ENCODE measurements at places on chromosomes 2 and 18.
A peak's percentile ranks its signal among the peaks of the same experiment; 100 is the strongest.

GRCh38 chr2:184597571-184597991, 748 bp upstream of the ZNF804A start:
- no peak for DNase-seq

GRCh38 chr2:50753234-50753633, 278.7 kb downstream of the NRXN1 start:
- DNase-seq = no peak

GRCh38 chr2:207869784-207870778, 100.4 kb upstream of the FZD5 start:
- no peak for DNase-seq

- peak; percentile 18 for DNase-seq
These were observed 55.4 kb upstream of the CD28 start for GRCh38 chr2:203650860-203651613.

- no peak for DNase-seq
These were observed 231.5 kb downstream of the NAPG start for GRCh38 chr18:10757349-10757748.

DNA sequence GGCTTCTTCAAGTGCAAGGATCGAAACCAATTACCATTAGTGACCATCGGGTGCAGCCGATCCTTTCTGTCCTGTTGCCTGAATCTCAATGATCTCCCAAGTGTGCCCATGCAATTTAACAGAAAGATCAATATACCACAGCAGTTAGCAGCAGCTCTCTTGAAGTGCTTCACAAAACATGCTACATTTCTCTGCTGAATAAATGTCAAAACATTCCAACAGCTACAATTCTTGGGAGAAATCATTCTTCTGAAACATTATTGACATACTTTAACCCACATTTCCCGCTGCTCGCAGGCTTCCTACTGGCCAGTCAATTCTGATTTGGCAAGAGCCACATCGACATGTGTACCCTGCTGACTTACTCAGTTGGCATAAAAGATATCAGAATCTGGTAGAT, 907.7 kb downstream of the TMEM182 start:
- no peak for DNase-seq

GRCh38 chr2:9658972-9659371, 28.2 kb upstream of the YWHAQ start:
- DNase-seq = no peak

GRCh38 chr18:58302811-58303210, 258.8 kb downstream of the NEDD4L start:
- DNase-seq = no peak

GRCh38 chr2:214737188-214737587, 72.3 kb downstream of the BARD1 start:
- no peak for DNase-seq

DNA sequence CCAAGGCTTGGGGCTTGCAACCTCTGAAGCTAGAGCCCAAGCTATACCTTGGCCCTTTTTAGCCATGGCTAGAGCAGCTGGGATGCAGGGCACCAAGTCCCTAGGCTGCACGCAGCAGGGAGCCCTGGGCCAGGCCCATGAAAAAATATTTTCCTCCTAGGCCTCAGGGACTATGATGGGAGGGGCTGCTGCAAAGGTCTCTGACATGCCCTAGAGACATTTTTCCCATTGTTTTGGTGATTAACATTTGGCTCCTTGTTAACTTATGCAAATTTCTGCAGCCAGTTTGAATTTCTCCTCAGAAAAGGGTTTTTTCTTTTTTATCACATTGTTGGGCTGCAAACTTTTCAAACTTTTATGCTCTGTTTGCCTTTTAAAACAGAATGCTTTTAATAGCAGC, 56.9 kb upstream of the LHCGR start:
- no peak for DNase-seq

GRCh38 chr2:23993736-23994269, 16.1 kb upstream of the MFSD2B start:
- no peak for DNase-seq

DNA sequence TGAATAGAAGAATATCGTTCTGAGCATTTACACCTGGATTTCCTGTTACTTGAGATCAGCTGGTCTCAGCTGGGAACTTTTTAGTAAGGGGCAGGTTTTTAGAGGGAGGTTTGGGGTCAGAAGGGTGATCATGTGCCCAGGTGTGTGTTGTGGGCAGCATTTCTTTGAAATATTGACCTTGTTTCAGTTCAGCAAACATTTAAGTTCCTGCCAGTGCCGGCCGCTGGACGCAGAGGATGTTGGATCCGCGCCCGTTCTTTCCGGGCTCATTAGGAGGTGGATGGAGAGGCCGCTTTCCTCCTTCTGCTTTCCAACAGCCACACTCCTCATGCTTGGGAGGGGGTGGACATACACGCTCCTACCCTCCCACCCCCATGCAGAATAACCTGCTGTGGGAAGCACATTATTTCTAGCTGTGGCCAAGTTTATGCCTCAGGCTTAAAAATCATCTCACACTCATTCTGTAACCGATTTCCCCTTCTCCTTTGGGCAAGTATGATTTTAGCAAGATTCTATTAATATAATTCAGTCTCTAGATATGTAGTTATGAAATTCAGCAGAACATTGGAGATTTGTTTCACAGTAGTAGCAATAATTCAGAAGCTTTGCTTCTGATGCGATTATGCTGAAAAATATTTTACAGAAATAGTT, 131.4 kb downstream of the ZNF236 start:
- DNase-seq = no peak

DNA sequence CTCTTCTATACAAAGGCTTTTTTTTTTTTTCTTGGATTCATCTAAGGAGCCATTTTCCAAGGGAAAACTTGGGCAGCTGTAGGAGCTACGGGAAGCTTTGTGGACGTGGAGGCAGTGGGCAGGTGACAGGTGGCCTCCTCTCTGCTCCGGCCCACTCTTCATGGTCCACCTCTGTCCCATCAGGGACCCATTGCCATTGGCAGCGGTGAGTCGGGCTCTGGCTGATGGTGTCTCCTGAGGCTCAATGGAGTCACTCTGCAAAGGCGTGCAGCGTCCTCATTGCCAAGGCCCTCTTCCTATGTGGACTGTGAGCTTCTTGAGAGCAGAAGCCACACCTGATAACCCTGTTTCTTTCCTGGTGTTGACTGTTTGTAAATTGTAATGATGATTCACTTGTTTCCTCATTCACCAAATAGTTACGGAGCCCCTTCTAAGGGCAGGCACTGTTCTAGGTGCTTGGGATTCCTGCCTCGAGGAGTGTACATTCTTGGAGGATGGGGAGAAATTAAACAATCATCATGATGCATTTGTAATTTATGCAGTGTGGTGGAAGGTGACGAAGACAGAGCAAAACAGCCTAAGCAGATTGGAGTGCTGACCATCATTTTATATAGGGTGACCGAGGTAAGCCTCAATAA, 240.3 kb upstream of the HS6ST1 start:
- no peak for DNase-seq

DNA sequence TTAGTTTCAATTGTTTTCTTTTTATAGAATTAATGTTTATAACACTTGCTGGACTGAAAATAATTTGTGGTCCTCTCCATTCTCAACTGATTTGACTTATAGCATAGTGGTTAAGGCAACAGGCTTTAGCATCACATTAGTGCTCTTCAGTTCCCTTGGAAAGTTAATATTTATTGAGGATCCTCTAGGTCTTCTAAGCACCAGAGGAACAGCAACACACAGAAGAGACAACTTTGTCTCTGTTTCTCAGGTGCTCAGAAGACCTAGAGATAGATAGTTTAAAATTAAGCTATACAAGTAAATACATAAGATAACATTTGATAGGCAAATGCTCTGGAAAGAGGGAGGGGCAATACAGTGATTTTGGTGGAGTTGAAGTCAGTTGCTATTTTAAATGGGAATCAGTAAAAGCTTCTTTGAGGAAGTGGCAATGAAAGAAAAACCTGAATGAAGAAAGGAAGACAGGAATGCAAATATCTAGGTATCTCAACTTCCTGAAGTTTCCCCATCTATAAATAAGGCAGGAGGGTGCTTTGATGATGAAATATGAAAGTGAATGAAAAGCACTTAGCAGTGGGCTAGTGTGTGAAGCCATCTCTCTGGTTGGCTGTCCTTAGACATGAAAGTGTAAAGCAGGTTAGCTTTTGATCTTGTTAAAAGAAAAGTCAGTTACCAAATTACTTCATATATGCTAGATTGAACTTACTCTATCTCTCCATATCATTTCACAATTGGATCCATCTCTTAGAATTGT, 7.9 kb downstream of the NEUROD1 start:
- no peak for DNase-seq

DNA sequence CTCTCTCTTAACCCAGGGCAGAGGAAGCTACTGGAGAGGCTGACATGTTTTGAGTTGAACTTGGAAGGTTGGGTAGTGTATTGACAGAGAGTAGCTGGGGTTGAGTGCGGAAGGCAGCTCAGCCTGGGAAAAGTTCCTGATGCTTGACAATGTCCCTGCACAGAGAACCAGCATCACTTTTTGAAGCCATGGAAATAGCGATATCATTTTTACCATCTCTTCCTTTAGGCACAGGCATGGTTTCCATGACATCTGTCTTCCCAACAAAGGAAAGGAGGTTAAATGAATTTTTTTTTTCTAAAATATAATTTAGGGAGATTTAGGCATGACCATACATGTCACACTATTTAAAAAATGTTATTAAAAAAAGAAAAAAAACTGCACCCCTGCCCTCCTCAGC, 78.3 kb upstream of the KCNE4 start:
- DNase-seq = no peak

- DNase-seq = no peak
These were observed 152.8 kb downstream of the SMAD2 start for GRCh38 chr18:47777626-47778025.

GRCh38 chr18:49854681-49855080, 41.3 kb upstream of the ACAA2 start:
- DNase-seq = no peak

DNA sequence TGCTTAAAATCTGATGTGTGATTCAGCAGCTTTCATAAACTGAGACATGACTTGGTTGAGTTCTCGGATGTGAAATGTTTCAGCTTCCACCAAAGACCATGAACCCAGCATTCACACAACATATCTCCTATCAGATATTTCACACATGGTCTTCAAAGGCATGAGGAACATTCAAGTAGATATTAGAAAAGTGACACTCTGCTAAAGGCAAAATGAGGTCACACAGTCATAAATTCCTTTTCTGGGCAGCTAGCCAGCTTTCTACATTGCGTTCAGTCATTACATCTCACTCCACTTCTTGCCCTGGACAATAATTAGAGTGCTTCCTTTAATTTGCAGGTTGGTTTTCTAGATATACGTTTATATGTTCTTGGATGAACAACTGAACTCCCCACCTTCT, 96.7 kb downstream of the GAREM1 start:
- no peak for DNase-seq

- DNase-seq = no peak
These were observed 32.2 kb downstream of the GPR39 start for GRCh38 chr2:132448771-132449170.

DNA sequence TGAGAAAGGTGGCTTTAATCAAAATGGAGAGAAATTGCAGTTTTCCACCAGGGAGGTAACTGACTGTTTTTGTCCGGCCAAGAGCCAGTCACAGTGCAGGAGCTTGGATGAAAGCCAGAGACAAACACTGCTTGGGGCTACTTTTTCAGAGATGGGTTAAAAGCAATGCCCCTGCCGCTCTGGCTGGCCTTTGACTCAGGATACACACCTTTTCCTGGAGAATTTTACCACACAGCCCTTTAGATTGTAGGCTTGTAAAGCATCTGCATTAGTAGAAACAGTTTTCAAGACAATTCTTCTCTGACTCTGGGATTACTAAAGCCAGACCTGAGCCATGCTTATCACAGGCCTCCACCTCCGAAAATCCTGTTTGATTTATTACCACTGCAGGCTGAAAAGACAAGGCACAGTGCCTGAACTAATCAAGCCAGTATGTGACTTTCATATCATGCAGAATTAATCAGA, 79.7 kb downstream of the CCBE1 start:
- DNase-seq = no peak

GRCh38 chr2:170368370-170368769, 190.4 kb downstream of the MYO3B start:
- no peak for DNase-seq

- peak; percentile 68 for DNase-seq
These were observed 32.2 kb upstream of the MAP3K20 start for GRCh38 chr2:173043476-173043875.
